Hypothalamus (tissue), 51 donors: ENCODE measurements at places on chromosomes 3 and 15.

DNA sequence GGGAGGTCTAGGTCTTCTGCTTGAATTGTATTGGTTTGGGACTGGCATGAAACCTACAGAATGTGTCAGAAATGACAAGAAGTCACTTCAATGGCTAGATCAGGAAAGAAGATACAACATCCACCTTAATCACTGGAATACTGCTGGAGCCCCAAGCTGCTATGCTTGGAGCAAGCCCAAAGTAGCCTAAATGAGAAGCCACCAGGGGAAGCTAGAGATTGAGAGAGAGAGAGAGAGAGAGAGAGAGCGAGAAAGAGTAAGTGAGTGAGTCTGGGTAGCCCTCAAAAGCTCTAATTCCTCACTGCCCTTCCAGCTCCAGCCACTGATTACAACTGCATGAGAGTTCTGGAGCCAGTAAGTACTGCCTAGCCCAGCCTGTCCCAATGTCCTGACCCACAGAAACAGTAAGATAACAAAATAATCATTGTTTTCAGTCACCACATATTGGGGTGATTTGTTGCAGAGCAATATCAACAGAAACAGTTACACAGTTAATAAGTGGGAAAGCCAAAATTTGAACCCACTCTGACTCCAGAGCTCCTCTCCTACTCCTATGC lies 529.2 kb upstream of the GOLIM4 start:
- DNase-seq = no peak

GRCh38 chr3:14537590-14538450 lies 2.3 kb downstream of the GRIP2 start:
- DNase-seq = no peak

- no peak for DNase-seq
Measured at GRCh38 chr3:98902351-98902740, 851 bp upstream of the DCBLD2 start.

GRCh38 chr3:134327594-134327975 lies 46.7 kb downstream of the AMOTL2 start:
- no peak for DNase-seq

GRCh38 chr3:179750720-179751328 lies 98.0 kb downstream of the USP13 start:
- peak; percentile 1 for DNase-seq

DNA sequence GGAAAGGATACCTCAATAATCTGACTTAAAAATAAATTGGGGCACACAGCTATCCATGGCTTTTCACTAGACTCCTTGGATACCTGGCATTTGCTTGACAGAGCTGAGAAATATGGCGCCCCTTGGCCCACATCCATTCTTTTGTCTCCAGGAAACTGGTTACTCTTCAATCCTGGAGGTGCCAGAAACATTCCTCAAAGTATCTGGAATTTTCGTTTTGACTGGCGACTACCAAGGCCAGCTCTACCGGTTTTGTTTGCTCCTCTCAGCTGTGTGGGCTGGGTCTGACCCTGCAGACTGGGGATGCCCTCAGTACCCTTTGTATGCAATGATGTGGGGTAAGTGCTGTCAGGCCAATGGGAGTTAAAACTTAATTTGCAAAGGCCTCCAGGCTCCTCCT lies 27.0 kb downstream of the KATNBL1 start:
- DNase-seq = no peak

- no peak for DNase-seq
Measured at GRCh38 chr3:181956122-181956521, 244.4 kb downstream of the SOX2 start.

GRCh38 chr3:45952456-45952855 lies 9.2 kb downstream of the CXCR6 start:
- DNase-seq = no peak

DNA sequence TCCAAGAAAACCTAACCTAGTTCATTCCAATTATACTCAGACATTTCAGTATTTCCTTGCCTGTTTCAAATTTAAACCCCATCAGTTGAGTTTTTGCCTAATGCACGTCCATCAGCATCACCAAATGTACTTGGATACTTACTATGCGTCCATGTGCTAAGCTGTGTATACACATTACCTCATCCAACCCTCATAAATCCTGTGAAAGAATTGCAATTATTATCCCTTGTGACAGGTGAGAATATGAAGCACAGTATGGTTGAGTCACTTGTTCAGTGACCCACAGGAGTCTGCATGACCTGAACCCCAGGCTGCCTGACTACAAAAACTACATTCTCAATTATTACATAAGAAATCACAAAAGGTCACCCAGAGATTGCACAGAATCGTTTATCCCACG lies 2.5 kb downstream of the OR5K2 start:
- no peak for DNase-seq

DNA sequence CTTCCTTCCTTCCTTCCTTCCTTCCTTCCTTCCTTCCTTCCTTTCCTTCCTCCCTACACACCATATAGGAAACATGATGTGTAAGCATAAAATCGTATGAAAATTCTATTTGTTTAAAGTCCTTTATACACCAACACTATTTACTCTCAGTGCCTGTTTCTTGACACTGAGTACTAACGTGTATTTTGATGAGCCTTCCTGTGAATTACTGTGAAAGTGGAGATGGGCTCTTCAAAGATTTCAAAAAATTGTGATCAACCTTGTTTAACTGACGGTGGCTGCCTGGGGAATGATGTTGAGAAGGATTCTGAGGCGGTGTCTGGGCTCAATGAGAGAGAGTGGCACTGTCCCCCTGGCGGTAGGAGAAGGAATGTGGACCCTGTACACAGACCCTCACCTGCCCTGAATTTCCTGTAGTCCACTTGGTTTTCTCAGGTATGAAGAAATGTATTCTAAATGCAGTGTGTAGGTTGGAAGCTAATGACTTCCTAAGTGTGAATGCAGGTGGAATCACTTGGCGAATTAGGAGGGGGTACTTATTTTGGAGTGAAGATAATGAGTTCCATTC lies 237.9 kb downstream of the GAP43 start:
- DNase-seq = no peak

- DNase-seq = no peak
Measured at GRCh38 chr15:67828969-67829646, 3.8 kb downstream of the SKOR1 start.

DNA sequence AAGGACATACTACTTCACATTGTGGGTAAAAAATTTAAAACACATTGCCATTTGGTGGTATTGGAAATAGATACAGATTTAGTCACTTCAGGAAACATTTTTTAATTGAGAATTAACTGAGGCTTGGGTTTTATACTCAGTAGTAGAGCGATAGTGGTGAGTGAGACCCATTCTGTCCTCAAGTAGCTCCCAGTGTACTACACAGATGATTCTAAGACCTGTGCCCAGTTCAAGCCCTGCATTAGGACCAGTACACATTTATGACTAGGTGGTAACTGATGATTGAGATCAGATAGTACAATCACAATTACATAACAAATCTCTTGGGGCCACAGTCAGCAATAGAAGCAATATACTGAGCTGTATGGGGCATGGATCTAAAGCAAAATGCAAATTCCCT lies 67.4 kb downstream of the GADL1 start:
- no peak for DNase-seq

DNA sequence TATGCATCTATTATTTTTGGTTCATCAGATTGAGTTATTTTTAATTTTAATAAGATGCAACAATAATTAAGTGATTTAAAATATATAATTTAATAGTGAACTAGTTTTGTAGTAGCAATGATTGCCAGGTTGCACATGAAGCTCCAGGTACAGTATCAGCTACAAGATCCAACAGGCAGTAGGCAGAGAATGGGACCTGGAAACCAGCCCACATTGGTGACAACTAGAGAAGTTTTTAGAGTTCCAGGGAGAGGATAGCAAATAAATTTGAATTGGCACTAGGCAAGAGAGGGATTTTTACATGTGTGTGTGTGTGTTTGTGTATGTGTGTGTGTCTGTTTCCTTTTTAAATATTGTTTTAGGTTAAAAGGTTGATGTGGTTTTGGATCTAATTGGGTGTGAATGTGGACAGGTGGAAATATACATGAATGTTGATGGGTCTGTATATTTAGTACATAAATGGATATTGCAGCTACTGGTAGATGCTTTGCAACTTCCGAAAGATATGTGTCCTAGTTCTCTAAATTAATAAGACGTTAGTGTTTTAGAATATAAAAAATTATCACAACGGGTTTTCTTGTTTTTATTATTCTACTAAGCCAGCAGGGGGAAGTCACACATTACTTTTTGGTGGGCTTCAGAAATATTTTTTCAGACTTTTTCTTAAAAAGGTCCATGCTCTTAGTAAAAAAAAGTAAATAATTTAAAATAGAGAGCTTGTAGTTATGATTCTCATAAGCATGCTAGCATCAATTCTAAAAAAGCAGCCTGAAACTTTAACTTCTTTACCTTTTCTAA lies 110.1 kb upstream of the GBE1 start:
- DNase-seq = no peak

DNA sequence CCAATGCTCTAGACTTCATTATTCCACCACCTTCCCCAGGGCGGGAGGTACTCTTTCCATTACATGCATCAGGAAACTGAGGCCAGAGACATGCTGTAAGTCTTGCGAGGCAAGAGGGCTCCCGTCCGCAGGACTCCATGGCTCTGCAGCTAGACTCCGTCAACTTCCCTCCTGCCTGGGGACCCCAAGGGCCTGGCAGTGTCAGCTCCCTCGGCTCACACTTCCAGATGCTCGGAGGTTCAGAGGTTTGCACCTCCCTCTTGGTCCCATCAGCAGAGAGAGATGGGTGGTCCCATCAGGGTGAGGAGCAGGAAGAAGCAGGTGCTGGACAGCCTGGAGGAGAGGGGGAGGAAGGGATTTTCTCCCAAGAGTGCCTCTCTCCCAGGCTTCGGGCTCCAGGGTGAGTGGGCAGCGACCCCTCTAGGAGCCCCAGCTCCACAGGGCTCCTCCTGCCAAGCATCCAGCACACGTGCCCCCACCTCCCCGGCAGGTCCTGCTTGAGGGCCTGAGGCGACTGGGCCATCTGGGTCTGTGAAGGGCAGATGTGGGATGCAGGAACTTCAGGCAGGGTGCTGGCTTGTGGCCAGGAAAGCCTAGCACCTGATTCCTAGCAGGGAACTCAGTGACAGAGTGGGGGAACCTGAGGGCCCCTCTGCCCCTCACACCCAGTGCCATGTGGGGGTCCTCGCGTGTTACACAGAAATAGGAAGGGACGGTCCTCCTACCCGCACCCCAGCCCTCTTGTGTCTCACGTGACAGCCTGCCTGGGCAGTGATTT lies 9.3 kb downstream of the PAK6 start:
- no peak for DNase-seq

- no peak for DNase-seq
Measured at GRCh38 chr3:144187531-144188210, 216.0 kb downstream of the DIPK2A start.

DNA sequence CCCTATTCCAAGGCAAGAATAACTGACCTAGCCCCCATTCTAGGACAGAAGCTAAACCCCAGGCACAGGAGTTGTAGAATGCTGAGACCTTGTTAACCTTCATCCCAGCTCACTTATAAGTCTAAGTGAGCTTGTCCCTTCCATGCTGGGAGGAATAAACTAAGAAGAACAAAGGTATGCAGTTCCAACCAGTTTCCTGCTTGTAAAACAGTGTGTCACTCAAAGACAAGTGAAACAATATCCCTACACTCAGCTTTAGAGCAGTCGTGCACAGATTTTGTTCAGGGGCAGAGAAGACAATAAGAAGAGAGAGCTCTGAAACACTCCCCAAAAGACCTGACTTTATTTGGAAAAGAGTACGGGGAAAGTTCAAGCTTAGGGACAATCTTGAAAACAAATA lies 292.1 kb downstream of the CGGBP1 start:
- no peak for DNase-seq

- DNase-seq = no peak
Measured at GRCh38 chr3:23044463-23044862, 158.7 kb upstream of the UBE2E2 start.

GRCh38 chr15:22224241-22224671 lies 143.9 kb downstream of the OR4M2 start:
- DNase-seq = no peak

GRCh38 chr15:29226436-29227208 lies 43.0 kb downstream of the NSMCE3 start:
- no peak for DNase-seq

DNA sequence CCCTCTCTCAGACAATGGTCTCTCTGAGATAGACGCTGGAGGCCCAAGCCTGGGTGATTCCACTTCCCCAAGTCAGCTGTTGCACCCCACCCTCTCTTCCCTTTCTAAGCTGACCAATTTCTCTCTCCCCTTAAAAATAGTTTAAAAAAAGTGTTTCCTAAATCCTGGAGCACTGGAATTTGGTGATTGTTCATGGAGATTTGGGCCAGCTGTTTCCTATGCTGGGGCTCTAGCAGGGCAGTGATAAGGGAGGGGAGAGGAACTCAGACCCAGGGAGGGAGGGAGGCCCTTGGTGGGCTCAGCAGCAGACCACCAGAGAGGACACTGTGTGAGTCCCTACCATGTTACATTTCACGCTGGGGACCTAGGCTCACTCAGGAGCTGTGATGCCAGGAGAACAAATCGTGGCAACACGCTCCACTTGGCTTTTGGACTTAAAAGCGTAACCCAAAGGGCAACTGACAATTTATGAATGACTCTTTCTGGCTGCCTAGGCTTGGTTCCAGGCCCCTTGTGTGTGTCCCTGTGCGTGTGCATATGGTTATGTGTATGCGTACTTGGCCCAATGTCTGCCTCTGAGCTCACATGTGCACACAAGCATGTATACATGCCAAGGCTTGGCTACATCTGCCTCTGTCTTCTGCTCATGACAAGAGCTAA lies 59.8 kb upstream of the INSYN1 start:
- no peak for DNase-seq

- no peak for DNase-seq
Measured at GRCh38 chr15:40072216-40072990, 33.4 kb upstream of the SRP14 start.

- DNase-seq = no peak
Measured at GRCh38 chr3:188152660-188153436, 1.1 kb upstream of the LPP start.

DNA sequence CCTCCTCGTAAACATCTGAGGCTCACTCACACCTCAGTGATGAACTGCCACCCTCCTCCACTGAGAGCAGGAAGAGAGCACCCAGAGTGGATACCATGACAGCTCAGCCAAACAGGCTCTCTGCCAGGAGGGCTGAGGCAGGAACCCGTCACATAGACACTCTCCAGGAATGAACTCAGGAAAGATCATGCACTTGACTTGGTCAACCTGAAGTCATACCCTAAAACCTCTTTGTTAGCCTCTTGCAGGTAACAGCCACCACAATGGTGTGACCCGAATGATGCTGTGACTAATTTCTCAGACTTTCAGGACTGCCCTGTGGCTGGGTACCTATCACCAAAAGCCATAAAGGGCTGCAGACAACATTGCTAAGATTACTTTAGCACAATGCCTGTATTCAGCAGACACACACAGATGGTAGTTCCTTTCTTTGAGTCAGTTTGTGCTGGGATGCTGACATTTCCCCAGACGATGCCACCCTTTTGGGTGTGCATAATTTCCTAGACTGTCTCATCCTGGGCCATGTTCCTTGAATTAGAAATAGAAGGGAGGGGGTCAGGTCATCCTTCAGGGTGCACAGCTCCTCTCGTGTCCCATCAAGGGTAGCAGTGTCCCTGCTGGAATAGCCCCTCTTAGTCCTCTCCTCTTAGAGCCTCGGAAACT lies 30.3 kb downstream of the CX3CR1 start:
- DNase-seq = no peak

- DNase-seq = no peak
Measured at GRCh38 chr3:16303037-16303575, 38.1 kb downstream of the OXNAD1 start.

- no peak for DNase-seq
Measured at GRCh38 chr15:33344530-33344929, 33.8 kb downstream of the RYR3 start.

- DNase-seq = no peak
Measured at GRCh38 chr15:29528276-29528675, 258.7 kb upstream of the NSMCE3 start.
